NCI-H2107 (cell line): ENCODE measurements at places on chromosomes 7 and 10.

DNA sequence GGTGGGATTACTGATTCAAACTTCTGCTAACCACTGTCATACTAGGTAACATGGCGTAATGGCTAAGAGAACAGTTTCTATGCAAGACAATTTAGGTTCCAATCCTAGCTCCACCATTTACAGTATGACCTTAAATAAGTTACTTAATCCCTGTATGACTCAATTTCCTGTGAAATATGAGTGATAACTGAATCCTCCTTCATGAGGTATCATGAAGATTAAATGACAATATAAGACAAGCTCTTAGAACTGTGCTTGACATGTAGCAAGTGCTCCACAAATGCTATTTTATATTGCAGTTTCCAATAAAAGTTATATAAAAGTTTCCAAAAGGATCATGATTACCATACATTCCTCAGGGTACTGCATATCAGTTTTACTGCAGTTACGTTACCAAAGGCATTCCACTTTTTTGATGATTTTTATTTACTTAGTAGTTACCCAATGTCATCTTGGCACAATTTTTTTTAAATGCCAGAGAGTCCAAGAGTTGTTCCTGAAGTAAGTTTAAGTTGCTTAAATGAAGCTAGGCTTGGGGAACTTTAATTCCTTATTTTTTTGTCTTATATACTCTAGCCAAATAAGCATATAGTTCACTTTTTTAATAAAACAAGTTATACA lies 7.1 kb downstream of the DOCK4 start:
- no peak for DNase-seq

DNA sequence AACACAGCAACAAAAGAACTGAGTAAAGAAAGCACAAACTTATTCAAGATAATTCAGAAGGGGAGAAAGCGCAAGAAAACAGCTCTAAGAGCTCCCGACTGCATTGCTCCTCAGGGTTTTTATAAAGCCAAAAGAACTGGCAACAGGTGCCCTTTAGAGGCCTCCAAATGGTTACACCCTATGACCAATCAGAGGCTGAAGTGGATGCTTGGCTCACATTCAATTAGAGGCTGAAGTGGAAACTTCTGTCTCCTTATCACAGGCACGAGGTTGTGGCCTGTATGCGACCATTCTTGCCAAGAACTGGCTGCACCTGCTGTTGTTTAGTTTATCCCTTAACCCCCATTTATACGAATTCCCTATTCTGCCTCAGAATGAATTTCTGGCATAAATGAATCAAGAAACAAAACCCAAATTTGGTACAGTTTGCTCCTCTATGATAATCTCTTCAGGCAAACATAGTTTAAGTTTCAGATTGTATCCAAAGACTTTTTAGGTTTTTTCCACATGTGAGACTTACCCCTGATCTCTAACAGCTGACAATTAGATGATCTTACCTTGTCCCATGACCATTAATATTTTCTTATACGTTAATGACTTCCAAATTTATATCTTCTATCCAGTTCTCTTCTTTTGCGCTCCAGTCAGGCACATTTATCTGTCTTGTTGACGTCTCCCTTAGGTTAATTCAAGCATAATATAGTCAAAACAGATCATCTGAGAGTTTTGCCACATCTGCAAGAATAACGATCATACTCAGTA lies 504.8 kb downstream of the NXPH1 start:
- DNase-seq: peak; percentile 81

GRCh38 chr10:30432622-30433305 lies 1.2 kb upstream of the MAP3K8 start:
- DNase-seq: no peak

DNA sequence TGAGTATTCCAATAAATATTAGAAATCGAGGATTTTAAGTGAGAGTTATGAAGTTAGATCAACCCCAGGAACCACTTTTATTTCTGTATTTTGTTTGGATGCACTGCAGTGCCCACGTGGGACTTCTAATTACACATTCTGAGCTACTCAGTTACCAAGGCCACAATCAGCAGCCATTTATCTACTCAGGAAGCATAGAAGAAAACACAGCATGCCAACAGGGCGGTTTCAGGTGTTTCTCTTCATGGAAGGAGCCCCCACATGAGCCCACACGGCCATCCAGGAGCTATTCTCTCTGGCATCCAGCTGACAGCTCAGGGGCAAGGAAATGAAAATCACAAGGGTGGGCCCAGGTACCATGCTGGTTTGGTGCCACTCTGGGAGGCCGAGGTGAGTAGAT lies 266.5 kb upstream of the MKLN1 start:
- DNase-seq: no peak

- no peak for DNase-seq
These were observed 4.8 kb downstream of the RUFY2 start for GRCh38 chr10:68402276-68402675.

DNA sequence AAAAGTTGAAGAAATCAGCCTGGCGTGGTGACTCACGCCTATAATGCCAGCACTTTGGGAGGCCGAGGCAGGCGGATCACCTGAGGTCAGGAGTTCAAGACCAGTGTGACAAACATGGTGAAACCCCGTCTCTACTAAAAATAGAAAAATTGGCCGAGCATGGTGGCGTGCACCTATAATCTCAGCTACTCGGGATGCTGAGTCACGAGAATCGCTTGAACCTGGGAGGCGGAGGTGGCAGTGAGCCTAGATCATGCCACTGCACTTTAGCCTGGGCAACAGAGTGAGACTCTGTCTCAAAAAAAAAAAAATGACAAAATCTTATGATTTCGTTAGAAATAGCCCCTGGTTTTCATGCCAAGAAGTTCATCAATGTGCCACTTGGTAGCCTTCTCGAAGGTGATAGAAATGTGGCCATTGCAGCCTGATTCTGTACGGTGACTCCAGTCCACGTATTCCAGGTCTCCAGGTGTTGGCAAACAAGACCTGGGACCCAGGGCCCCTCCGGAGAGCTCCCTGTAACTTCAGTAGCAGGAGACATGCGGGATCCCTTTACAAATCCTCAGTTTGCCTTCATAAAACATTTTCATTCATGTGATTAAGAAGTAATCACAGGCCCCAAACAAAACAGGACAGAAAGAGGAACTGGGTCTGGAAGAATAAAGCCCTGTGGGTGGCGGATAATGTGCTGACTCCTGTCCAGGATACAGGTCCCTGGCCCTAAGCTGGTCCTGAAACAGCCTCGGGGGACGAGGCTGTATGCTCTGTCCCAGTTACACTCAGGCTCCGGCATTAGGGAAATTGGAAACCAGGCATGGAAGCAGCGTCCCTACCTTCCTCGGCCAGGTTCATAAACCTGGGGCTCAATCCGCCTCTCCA lies 207.3 kb upstream of the SH2B2 start:
- no peak for DNase-seq

DNA sequence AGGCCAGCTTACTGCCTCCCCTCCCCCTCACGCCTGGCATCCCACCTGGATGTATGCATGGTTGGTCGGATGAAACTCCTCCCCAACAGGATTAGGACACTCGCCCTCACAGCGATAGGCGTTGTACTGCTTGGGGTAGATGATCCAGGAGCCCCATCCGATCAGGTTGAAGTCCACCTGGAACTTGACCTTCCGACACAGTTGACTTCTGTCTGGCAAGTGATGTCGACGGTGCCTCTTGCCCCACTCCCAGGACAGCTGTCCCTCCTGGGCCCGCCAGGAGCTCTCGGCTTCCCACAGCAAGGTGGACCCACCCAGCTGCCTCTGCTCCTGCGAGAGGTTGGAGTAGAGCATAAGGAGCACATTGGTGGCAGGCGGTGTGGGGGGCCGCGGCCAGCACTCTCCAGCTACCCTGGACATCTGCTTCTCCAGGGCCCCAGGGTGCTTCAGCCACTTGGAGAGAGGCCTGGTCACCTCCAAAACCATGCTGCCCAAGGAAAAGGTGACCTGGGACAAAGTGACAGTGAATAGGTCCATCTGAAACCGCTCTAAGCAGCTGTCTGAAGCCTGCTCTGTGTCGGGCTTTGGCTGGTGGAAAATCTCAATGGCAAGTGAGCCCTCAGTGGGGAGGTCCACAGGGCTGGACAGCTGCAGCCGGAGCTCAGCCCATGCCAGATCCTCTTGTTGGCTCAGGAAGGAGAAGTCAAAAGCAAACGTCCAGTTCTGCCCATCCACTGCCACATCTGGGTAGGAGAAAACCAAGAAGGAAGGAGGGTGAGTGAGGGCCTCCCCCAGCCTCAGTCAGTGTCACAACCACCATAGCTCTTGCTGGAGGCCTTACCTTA lies 6.0 kb downstream of the NODAL start:
- DNase-seq: no peak

GRCh38 chr7:8923164-8923806 lies 489.9 kb downstream of the NXPH1 start:
- DNase-seq: no peak

GRCh38 chr7:73737491-73738219 lies 947 bp downstream of the ABHD11 start:
- no peak for DNase-seq

- no peak for DNase-seq
These were observed 45.7 kb upstream of the DPYSL4 start for GRCh38 chr10:132141076-132141475.

DNA sequence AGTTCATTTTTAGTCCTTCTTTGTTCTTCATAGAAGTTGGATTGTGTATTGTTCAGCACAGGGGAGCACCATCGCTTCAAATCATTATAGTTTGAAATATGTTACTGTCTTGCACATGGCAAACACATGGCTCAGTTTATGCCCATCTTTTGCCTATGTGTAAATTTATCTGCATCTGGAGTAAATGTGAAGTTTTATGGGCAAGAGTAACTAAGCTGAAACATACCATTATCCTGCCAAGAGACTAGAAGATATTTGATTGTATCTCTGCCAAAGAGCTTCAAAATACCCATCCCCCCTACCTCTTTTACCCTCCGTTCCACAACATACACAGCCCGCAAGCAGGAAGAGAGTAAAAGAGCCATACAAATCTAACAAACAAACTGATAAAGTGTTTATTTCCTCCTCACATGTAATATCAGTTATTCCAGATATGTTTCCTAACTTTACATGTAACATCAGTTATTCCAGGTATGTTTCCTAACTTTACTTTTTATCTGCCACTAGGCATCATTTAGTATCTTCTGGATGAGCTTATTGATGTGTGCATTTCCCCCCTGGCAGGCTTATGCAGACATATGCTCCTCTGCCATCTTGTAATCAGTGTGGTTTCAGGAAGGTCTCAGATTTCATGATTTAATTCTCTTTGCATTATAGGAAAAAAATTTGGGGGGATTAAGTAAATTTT lies 127.7 kb downstream of the SRI start:
- DNase-seq: no peak

DNA sequence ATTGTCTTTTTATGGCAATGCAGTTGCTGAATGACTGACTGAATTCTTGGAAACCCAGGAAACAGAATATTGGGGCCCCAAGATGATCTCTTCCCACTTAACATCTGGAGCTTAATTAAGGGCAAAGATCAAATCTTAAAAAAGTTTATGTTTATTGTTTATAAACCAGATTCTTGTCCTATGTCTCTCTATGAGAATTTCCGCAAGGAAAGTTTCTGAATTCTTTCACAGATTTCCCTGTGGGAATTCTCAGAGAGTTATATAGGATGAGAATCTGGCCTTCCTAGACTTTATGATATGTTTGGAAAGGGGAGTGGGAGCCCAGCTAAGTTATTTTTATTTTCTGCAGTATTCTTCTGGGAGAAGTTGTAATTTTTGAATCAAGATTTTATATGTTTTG lies 166.3 kb downstream of the RNLS start:
- no peak for DNase-seq

DNA sequence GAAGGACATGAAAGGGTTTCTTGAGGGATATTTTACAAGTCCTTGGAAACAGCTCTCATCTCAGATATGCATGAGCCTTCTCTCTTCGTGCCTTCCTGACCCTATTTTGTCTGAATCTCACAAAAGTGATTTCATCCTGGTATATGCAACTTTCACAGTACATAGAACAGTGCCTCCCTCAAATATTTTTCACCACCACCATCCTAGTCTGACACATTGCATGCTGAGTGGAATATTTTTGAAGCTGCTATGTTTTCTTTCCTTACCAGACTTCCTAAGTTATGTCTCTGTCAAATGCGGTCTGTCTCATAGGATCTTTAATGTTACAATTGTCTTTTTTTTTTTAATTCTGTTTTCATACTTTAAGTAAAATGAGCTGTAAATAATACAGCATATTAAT lies 673.3 kb upstream of the LRRN3 start:
- no peak for DNase-seq

- no peak for DNase-seq
These were observed 4.8 kb upstream of the RET start for GRCh38 chr10:43071865-43072650.

DNA sequence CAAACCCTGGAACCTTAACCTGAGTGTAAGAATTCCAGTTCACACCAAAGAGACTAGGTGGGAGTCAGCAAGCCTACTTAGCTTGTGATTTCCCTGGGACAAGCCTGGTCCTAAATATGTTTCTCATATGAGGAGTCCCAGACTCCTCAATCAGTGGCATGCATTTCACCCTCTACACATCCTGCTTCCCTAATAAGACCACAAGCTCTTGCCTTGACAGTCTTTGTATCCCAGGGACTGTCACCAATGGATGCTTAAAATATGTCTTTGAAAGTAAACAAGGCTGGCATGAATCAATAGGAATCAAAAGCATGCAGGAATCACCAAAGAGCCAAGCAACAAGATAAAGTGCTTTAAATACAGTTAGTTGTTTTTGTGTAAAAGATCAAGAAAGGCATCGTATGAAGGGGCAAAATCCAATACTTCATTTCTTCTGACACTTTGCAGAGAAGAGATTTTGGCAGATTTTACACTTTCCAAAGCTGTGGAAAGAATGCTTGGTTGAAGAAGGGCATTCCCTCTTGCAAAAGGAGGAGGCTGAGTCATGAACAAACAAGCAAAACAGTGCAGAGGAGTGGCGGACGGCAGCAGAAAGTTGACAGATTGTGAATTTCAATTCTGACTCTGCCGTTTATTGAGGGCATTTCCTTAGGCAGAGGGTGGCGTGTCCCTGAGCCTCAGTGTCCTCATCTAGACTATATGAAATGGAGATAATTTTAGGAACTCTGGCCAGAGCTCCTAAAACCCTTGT lies 8.5 kb upstream of the NFE2L3 start:
- no peak for DNase-seq

GRCh38 chr10:14658331-14659127 lies 116.2 kb downstream of the FAM107B start:
- no peak for DNase-seq

DNA sequence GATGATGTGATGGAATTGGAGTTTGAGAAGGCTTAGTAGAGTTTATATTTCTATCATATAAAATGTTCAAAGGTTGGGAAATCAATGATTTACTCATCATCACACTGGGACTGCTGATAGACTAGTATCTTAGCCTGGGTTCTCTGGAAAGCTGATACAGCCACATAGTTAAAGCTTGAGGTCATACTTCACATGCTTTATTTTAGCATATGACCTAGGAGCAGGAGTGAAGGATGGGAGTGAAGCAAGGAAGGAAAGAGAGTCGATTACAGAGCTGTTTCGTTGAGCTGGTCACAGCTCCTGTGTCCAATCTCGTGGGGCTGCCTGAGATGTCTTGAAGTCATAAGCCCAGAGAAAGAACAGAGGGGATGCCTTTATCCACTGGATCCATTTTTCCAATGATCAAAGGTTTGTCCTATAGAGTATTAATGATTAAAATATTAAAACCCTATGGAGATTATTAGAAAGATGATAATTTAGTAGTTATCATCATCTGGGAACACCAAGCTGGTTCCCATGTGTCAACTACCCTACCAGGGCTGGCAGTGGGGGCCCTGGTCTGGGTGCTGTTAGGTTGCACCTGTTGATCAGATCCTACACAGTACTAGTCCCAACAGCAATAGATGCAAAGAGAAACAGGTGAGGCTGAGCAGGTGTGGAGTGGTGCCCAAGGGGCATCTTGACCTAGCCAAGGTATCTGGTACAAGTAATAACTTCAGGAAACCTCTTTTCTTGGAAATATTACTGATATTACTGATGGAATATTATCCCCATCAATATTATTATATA lies 77.8 kb downstream of the BAMBI start:
- no peak for DNase-seq
